Cerebellar nuclear complex (tissue), 1 donor: ENCODE measurements at places on chromosomes 16 and 17.

DNA sequence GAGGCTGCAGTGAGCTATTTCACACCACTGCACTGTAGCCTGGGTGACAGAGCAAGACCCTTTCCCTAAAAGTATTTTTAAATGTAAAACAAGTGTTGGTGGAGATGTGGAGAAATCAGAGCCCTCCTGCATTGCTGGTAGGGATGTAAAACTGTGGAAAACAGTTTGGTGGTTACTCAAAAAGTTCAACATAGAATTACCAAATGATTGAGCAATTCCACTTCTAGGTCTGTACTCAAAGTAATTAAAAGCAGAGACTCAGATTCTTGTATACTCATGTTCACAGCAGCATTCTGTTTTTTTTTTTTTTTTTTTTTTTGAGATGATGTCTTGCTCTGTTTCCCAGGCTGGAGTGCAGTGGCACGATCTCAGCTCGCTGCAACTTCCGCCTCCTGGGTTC, 141.8 kb downstream of the PITPNC1 start:
- no peak for DNase-seq

DNA sequence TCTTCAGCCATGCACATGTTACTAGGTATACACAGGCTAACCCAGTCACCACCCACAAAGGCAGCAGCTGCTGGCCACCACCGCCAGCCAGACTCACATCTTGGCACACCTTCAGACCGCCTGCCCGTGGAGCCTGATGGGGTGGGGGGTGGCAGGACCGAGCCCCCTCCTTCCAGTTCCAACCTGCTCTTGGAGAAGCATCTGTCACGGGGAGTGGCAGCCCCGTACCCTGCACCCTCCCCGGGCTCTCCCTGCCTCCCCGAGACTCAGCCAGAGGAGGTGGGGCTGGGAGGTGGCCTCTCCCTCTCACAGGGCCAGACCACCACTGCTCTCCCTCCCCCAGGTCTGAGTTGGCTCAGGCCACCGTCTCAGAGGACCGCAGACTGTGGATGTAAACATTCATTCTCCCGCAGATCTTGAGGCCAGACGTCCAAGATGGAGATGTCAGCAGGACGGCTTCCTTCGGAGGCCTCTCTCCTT, 11.3 kb upstream of the RBFOX3 start:
- no peak for DNase-seq

DNA sequence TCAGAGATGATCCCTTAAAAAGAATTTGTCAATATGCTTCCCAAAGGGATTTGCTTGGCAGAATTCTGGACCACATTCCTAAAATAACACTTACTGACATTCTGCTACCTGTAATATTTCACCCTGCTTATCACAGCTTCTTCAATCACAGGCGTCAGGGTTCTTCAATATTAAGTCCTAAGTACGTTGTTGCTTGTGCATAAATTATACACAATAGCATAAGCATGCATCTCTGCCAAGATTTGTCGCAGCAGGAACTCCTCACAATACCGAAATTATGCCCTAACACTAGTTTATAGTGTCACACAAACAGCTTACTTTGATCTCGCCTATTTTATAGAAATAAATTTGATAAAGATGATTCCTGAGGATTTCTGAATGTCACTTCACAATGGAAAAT, 48.9 kb downstream of the UBE2G1 start:
- DNase-seq = no peak

GRCh38 chr17:45839442-45839841, 5.2 kb upstream of the SPPL2C start:
- DNase-seq = no peak

- DNase-seq = no peak
Measured at GRCh38 chr17:73759324-73759723, 115.1 kb upstream of the SDK2 start.

DNA sequence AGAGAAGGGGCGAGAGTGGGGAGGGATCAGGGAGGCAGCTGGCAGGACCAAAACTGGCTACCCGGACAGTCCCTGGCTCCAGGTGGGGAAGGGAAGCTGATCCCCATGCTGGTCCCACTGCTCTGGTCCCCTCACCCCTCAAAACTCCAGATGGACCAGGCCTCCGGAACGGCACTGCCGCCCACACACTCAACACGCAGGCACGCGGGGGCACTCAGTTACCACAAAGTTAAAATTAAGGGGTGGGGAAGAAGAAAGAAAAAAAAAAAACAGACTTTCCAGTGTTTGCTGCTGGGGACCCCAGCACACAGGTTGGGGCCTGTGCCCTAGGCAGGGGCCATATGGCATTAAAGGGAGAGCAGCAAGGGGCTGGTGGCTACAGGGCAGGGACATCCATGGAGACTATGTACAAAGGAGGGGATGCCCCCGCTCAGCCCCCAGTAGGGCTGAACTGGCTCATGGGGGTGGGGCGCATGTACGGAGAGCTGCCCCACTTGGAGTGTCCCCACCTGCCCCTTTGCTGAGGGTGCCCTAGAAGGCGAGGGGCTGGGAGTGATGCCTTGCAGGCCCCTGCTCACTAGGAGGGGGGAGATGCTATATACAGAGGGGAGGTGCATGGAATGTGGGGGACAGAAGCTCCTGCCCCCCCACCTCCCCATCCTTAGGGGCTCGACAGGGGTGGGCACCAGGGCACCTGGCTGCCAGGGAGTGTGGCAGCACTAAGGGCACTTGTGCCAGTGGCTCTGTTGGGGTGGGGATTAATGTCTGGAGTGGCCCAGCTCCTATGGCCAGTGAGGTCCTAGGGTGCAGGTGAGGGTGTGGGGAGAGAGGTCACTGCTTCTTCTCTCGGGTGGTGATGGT, 5.6 kb downstream of the TP53I13 start:
- no peak for DNase-seq

GRCh38 chr16:55947366-55947765, 72.2 kb upstream of the CES5A start:
- DNase-seq = no peak

- DNase-seq = no peak
Measured at GRCh38 chr17:28622186-28622585, 8.2 kb upstream of the RSKR start.
